ENCODE measurements at places on chromosomes 12 and 14. TPM values are rescaled to one million over a fixed set of nuclear protein-coding genes. Genes with fewer than 3 reads are reported as not detected.

- H3K36me3 ChIP-seq, result no peaks in the 10 kb centered on the region
- DNase-seq, result no peak
- peaks cover 3% of the 10 kb centered on the region for H3K4me1 ChIP-seq
- no peak overlapping the region for H3K4me3 ChIP-seq
Measured at GRCh38 chr14:74541225-74541624, 47.7 kb downstream of the ISCA2 start.

GRCh38 chr14:75023108-75023507 lies 20.4 kb downstream of the EIF2B2 start:
- no peaks in the 10 kb centered on the region for H3K4me1 ChIP-seq
- no peaks in the 10 kb centered on the region for H3K27me3 ChIP-seq
- DNase-seq, result no peak
- no peak overlapping the region for H3K4me3 ChIP-seq

GRCh38 chr14:95215094-95215725 lies 57.9 kb upstream of the DICER1 start:
- no peaks in the 10 kb centered on the region for H3K36me3 ChIP-seq
- H3K4me3 ChIP-seq, result no peak overlapping the region
- H3K4me1 ChIP-seq, result no peaks in the 10 kb centered on the region
- H3K27me3 ChIP-seq, result no peaks in the 10 kb centered on the region
- no peak for DNase-seq
- H3K27ac ChIP-seq, result no peak overlapping the region

GRCh38 chr14:79411403-79412174 lies 799.7 kb downstream of the DIO2 start:
- no peak for DNase-seq
- H3K4me1 ChIP-seq, result no peaks in the 10 kb centered on the region
- no peak overlapping the region for H3K27ac ChIP-seq
- H3K36me3 ChIP-seq, result no peaks in the 10 kb centered on the region
- no peak overlapping the region for H3K4me3 ChIP-seq

PLD4 gene
- not detected for total RNA-seq

DNA sequence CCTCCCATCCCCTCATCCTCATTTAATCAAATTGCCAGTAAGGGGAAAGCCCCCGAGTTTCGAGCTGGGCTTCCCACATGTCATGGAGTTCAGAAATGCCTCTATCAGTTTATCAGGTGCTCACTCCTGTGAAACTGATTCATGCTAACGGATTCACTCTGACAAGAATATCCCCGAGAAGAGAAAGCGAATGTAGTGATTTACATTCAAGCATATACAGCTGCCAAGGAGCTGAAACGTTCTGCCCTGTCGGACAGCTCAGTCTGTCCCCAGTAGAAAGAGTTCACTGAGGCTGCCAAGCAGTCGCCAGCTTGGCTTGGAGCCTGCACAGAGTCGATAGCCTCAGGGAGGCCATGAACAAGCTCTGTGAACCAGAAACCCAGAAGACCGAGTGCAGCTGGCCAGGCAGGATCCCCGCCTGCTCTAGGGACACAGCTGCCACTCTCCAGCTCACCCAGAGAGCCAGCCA lies 88.4 kb downstream of the TMCC3 start:
- H3K36me3 ChIP-seq, result no peaks in the 10 kb centered on the region
- no peaks in the 10 kb centered on the region for H3K27me3 ChIP-seq
- no peak for DNase-seq
- H3K27ac ChIP-seq, result no peak overlapping the region
- no peak overlapping the region for H3K4me3 ChIP-seq

FAM90A1 gene
- 2.1 TPM for total RNA-seq

DNA sequence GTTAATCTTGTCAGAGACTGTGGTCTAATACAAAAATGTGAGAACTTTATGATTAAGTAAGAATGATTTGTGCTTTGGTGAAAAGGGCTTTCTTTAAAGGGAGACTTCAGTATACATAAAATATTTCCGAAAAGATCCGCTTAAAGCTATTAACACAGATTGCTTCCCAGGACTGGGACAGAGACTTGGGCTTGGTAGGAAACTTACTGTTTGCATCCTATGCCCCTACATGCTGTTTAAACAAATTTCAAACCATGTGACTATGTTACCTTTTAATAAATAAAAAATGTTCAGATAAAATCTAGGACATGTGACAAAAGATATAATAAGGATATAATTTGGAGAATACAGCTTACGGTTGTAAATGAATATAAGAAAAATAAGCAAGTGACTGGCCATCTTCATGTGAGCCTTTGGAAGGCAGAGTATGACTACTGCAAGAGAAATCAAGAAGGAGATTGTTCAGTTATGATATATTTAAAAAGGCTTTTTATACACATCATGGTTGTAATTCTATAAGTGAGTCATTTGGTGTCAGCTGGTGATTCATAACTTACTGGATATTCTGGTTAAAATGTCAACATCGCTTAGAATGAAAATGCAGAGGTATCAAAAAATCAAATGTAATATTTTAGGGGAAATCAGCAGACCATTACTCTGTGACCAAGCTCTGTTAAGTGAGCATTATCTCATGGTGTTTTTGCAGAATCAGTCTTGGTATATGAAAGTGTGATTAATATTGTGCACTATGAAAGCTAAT lies 234.7 kb upstream of the E2F7 start:
- H3K27ac ChIP-seq, result no peak overlapping the region
- no peaks in the 10 kb centered on the region for H3K27me3 ChIP-seq
- DNase-seq, result no peak
- H3K4me3 ChIP-seq, result no peak overlapping the region
- H3K4me1 ChIP-seq, result no peaks in the 10 kb centered on the region
- no peaks in the 10 kb centered on the region for H3K36me3 ChIP-seq

DNA sequence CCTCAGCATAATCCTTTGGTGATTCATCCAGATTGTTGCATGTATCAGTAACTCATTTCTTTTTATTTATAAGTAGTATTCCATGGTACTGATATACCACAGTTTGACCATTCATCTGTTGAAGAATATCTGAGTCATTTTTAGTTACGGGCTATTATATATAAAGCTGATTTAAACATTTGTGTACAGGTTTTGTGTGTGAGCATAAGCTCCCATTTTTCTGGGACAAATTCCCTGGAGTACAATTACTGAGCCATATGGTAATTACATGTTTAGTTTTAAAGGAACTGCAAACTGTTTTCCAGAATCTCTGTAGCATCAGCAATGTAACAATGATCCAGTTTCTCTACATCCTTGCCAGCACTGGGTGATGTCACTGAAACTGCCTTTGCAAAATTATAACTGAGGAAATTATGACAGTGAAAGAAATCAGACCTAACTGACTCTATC lies 236.2 kb upstream of the KRR1 start:
- no peak overlapping the region for H3K27ac ChIP-seq
- H3K36me3 ChIP-seq, result no peaks in the 10 kb centered on the region
- no peak for DNase-seq
- H3K27me3 ChIP-seq, result no peaks in the 10 kb centered on the region

- H3K4me1 ChIP-seq, result peaks cover 4% of the 10 kb centered on the region
- H3K27ac ChIP-seq, result peak overlapping the region; percentile 86
- H3K27me3 ChIP-seq, result no peaks in the 10 kb centered on the region
- H3K36me3 ChIP-seq, result no peaks in the 10 kb centered on the region
Measured at GRCh38 chr12:95547522-95548055, 3.7 kb downstream of the USP44 start.

NID2 gene
- total RNA-seq, result 4.9 TPM

GRCh38 chr12:76940671-76941445 lies 62.0 kb upstream of the CSRP2 start:
- no peak for DNase-seq
- H3K27ac ChIP-seq, result no peak overlapping the region
- H3K4me1 ChIP-seq, result no peaks in the 10 kb centered on the region
- H3K4me3 ChIP-seq, result no peak overlapping the region

DNA sequence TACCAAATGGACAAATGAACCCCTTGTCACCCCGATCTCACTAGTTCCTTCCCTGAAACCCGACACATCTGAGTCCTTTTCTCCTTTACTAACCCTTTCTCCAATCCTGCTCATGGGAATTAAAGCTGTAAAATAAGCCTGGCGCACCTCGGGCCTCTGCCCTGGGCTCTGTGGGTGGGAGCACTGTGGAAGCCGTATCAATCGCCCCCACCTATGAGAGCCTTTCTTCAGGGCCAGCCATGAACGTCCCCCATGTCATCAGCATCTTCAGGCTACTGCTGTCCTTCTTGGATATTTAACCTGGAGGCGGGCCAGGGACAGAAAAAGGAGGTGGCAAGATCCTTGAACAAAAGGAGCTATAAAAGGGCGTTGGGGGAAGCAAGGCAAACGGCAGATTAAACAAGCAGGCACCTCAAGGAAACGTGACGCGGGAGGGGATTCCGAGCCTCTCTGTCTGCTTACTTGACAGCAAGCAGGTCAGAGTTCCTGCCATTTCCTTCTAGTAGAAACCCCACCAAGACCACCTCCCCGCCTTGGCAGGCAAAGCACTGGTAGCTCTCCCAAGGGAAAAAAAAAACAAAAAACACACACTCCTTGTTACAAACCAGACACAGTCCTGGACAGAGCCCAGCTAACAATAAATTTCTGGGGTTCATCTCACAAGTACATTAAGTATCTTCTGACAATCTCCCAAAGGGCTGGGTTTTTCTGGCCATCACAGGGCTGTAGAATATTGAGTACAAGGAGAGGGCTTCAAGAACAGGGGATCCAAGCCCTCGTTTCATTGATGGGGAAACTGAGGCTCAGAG lies 62.9 kb downstream of the DPF3 start:
- H3K36me3 ChIP-seq, result no peaks in the 10 kb centered on the region
- no peaks in the 10 kb centered on the region for H3K27me3 ChIP-seq
- H3K27ac ChIP-seq, result no peak overlapping the region
- no peaks in the 10 kb centered on the region for H3K4me1 ChIP-seq
- no peak for DNase-seq

DNA sequence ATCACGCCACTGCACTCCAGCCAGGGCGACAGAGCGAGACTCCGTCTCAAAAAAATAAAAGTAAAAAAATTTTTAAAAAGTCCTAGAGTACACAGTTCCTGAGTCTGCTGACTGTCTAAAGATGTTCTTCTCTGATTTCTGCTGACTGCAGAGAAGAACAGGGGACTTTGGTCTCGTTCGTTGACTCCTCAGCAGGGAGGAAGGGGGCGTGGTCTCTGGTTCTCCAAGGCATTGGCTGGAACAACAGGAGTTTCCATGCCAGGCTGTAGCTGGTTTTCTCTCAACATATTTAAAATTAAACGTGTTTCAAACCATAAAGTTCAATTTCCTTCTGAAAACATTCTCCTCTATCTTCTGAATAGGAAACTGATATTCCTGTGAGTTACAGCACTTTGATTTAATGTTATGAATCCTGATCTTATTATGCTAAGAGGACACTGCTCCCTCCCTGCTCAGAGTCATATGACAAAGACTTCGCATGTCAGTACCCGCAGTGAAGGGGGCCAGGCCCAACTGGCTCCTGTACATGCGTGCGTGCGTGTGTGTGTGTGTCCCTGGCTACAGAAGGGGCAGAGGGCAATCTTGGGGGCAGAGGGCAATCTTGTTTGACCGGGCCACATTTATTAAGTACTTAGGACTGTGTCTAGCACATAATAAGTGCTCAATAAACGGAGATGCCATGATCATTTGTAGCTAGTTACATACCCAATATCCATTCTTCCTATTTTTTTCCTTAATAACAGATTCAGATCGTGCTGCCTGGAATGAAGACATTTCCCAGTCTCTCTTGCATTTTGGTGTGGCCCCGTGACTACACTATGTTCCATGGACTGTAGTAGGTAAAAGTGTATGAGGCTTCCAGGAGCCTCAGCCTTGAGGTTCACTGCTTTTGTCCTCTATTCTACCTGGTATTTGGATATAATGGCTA lies 16.5 kb upstream of the HNF1A start:
- DNase-seq, result no peak
- no peak overlapping the region for H3K27ac ChIP-seq
- H3K4me1 ChIP-seq, result no peaks in the 10 kb centered on the region
- no peak overlapping the region for H3K4me3 ChIP-seq

GRCh38 chr12:121748218-121748570 lies 35.6 kb downstream of the TMEM120B start:
- no peaks in the 10 kb centered on the region for H3K36me3 ChIP-seq
- no peak for DNase-seq

- DNase-seq, result no peak
- no peak overlapping the region for H3K4me3 ChIP-seq
- no peaks in the 10 kb centered on the region for H3K4me1 ChIP-seq
- H3K27me3 ChIP-seq, result no peaks in the 10 kb centered on the region
- H3K27ac ChIP-seq, result no peak overlapping the region
Measured at GRCh38 chr14:52244997-52245396, 22.5 kb upstream of the PTGDR start.

DNA sequence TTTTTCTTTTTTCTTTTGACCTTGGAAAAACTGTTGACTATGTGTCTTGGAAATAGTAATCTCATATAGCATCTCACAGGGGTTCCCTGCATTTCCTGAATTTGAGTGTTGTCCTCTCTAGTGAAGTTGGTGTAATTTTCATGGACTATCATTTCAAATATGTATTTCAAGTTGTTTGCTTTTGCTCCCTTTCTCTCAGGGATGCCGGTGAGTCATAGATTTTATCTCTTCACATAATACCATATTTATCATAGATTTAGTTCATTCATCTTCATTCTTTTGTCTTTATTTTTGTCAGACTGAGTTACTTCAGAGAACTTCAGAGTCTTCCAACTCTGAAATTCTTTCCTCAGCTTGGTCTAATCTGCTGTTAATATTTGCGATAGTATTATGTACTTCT lies 1320.6 kb downstream of the LRFN5 start:
- no peaks in the 10 kb centered on the region for H3K4me1 ChIP-seq
- no peaks in the 10 kb centered on the region for H3K36me3 ChIP-seq
- no peak for DNase-seq

C12orf50 gene
- not detected for total RNA-seq

- H3K27me3 ChIP-seq, result no peaks in the 10 kb centered on the region
- peak overlapping the region; percentile 58 for H3K4me3 ChIP-seq
- peaks cover 78% of the 10 kb centered on the region for H3K4me1 ChIP-seq
- peaks cover 12% of the 10 kb centered on the region for H3K36me3 ChIP-seq
Measured at GRCh38 chr12:6961278-6961694, 9.2 kb downstream of the PHB2 start.

YEATS4 gene
- total RNA-seq, result 12.8 TPM

ADAMTS20 gene
- total RNA-seq, result not detected

BMAL2 gene
- 2.3 TPM for total RNA-seq

- H3K36me3 ChIP-seq, result no peaks in the 10 kb centered on the region
- H3K27me3 ChIP-seq, result no peaks in the 10 kb centered on the region
- no peak overlapping the region for H3K4me3 ChIP-seq
- no peak for DNase-seq
Measured at GRCh38 chr12:80419644-80420043, 24.4 kb upstream of the PTPRQ start.

- no peaks in the 10 kb centered on the region for H3K36me3 ChIP-seq
- no peak overlapping the region for H3K4me3 ChIP-seq
- H3K27me3 ChIP-seq, result no peaks in the 10 kb centered on the region
- peaks cover 6% of the 10 kb centered on the region for H3K4me1 ChIP-seq
Measured at GRCh38 chr14:66514213-66514612, 6.3 kb downstream of the GPHN start.

- DNase-seq, result no peak
- peaks cover 21% of the 10 kb centered on the region for H3K4me1 ChIP-seq
- no peaks in the 10 kb centered on the region for H3K27me3 ChIP-seq
- H3K4me3 ChIP-seq, result no peak overlapping the region
- H3K36me3 ChIP-seq, result no peaks in the 10 kb centered on the region
- H3K27ac ChIP-seq, result no peak overlapping the region
Measured at GRCh38 chr12:31899109-31899508, 60.1 kb upstream of the RESF1 start.
